Mucosa of gallbladder (tissue), 1 donor: ENCODE measurements at places on chromosomes 4 and X.

DNA sequence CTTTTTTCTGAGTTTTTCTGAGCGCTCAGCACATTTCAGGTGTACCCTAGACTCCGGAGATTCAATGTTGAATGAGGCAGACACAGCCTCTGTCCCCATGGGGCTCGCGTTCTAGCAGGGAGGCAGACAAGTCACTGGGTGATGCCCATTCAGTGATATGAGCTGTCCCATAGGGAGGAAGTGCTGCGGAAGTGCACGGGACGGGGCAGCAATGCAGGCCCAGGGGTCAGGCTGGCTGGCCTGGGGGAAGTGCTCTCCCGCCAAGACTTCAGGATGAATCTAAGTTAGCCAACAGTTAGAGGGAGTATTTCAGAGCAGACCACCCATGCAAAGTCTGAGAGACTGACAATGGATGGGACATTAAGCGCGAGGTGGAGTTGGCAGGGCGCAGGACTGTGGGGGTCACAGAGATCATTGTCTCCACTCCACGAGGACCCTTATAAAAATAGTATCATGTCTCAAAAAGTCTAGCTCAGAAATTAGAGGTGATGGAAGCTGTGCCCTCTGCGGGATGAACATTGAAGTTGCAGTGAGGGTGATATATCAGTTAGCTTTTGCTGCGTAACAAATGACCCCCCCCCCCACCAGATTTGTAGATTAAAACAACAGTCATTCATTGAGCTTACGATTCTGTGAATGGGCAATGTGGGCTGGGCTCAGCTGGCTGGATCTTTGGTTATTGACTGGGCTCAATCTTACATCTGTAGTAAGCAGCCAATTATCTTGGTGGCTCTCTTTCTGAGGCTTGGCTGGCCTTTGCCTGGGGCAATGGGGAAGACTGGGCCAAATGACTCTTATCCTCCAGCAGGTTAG is 16.4 kb downstream of the PSAPL1 start:
- no peak for DNase-seq

DNA sequence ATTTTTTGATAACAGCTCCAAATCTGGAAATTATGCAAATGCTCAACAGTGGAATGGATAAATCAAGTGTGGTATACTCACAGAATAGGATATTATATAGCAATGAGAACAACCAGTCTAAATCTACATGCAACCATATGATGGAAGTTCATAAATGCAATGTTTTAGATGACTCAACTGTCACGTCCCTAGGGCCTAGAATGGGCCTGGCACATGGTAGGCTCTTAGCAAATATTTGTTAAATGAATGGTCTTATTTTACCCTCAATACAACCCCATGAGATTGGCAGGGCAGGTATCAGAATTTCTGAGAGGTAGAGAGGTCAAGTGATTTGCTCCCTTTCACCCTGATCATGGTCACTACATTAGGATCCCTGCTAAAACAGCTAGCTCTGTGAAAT is 14.6 kb upstream of the NKX3-2 start:
- no peak for DNase-seq

- DNase-seq: peak; percentile 38
Observed at GRCh38 chr4:99642725-99643489, 14.7 kb downstream of the C4orf54 start.

GRCh38 chrX:13223868-13224567 is 95.8 kb downstream of the ATXN3L start:
- DNase-seq: peak; percentile 27

DNA sequence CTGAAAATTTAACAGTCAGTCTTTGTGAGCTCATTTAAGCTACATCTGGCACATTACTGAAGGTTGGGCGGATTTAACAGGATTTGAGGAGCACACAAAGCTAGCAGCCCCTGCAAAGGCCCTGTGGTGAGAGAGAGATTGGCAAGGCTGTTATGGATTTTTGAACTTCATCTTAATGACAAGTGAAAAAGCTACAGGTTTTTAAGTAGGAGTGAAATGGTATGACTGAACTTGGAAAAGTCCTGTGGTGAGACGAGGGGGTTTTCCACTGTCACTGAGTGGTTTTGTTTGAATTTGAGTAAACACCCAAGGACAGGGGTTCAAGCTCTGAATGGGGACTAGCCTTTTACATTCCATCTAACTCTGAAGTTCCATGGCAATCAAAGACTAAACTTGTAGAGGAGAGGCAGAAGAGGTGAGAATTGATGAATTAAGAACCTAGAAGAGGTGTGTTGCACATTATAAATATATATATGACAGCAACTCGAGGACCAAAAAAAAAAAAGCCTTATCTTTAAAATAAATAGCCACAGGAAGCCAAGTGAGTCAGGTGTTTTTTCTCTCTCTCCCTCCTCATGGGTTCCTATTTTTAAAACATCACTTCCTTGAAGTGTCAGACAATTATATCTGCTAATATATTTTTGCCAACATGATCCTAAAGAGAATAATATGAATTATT is 47.8 kb upstream of the CLNK start:
- no peak for DNase-seq

- DNase-seq: no peak
Observed at GRCh38 chrX:121902463-121902862, 855.1 kb downstream of the GLUD2 start.

DNA sequence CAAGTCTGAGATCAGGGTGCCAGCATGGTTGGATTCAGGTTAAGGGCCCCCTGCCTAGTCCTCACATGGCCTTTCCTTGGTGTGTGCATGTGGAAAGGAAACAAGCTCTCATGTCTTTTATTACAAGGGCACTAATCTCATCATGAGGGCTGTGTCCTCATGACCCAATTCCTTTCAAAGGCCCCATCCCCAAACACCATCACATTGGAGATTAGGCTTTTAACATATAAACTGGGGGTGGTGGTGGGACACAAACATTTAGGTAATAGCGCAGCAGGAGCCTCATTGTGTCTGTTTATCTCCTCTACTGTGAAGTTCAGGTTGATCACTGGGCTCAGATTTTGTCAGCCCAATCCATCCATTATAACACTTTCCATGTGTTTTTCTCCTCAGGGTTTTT is 41.0 kb downstream of the BEX3 start:
- DNase-seq: no peak

- no peak for DNase-seq
Observed at GRCh38 chrX:128807367-128807766, 715.9 kb downstream of the SMARCA1 start.

DNA sequence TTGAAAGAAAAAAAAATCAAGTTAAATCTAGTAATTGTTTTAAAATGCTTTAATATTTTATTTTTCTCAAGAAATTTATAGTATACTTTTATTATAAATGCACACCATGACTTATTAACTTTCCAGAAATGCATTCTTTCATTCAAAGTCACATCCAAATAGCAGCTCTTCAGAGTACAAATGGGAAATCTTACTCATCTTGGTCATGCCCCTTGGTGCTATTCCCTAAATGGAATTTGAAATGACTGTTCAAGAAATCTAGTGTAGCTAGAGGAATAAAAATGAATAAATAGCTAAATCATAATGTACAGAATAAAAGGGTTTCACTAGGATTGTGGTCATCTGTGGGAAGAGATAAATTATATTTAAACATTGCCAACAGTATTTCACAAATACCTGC is 1139.7 kb downstream of the PCDH18 start:
- no peak for DNase-seq

DNA sequence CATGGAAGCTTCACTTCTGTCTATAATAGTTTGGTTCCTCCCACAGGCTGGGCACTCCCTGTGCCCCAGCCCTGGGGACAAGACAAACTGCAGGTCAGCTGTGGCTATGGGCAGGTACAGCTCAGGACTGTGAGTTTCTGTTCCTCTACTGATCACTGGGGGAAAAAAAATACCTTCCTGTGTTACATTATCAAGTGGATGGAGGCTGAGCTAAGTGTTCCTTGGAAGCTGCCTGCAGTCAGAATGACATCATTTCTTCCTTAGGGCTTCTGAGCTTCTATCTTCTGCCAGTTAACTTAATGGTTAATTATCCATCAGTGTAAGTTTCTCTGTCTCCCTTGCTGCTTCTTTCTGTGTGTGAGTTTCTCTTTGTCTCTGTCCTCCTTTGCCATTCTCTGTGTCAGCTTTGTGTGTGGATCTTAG is 4.6 kb downstream of the RAB33A start:
- no peak for DNase-seq

GRCh38 chr4:185508181-185508580 is 27.1 kb downstream of the PDLIM3 start:
- DNase-seq: no peak

GRCh38 chrX:103518571-103518970 is 718 bp downstream of the RAB40A start:
- no peak for DNase-seq

DNA sequence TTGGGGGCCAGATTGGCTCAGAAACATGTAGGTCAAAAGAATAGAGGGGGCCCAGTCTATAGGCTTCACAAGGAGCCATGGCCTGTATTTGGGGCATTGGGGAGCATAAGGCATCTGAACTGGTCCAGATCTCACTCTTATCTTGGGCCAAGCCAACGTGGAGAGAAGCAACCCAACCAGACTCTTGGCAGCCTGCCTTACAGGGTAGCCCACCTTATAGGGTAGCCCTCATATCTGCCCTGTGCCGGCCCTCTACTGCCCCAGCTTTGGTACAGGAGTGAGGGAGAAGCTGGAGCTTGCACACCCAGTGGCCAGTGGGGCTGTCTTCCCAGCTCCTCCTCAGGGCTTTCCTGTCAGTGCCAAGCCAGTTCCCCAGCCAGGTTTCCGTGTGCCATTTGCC is 142.2 kb downstream of the AMMECR1 start:
- DNase-seq: no peak

DNA sequence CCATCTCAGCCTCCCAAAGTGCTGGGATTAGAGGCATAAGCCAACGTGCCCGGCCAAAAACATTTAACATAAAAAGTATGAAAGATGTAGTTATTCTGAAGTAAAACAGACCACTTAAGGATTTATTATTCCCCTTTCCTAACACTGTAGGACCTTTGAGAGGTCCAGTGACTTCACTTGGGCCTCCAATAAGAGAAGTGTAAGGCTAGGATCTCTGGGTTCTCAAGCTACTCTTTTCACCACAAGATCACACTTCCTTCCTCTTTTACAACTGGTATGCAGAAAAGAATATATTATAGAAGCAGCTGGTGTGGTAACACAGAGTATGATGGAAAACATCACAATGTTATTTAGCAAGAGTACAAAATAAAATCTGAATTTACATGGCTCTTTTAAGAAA is 30.2 kb upstream of the CCNG2 start:
- DNase-seq: no peak

DNA sequence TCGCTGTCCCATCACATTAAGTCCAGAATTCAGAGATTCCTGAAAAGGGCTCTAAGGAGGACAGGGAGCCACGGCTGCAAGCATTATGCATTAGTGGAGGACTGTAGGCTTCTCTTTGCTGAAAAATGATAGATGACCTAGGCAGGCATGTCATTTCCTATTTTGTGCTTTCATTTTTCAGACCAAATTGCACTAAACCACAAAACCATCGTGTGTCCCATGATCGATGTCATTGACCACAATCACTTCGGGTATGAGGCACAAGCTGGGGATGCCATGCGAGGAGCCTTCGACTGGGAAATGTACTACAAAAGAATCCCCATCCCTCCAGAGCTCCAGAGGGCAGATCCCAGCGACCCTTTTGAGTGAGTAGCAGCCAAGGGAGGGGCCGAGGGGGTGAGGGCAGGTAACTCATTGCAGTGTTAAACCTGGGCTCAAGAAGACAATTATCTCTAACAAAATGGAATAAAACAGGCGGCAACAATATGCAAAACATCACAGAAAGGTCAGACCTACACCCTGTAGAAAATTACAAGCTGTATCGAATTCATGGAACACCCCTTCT is 355.2 kb upstream of the GALNT7 start:
- no peak for DNase-seq

- no peak for DNase-seq
Observed at GRCh38 chr4:133402616-133403015, 253.5 kb downstream of the PCDH10 start.
